Hematopoietic multipotent progenitor cell treated with erythropoietin and hydrocortisone succinate and interleukin-3 and kit ligand, for 17 days (in vitro differentiated cells): ENCODE measurements at places on chromosomes 2 and 18.

- no peak for DNase-seq
Measured at GRCh38 chr2:128421861-128422311, 103.2 kb upstream of the HS6ST1 start.

DNA sequence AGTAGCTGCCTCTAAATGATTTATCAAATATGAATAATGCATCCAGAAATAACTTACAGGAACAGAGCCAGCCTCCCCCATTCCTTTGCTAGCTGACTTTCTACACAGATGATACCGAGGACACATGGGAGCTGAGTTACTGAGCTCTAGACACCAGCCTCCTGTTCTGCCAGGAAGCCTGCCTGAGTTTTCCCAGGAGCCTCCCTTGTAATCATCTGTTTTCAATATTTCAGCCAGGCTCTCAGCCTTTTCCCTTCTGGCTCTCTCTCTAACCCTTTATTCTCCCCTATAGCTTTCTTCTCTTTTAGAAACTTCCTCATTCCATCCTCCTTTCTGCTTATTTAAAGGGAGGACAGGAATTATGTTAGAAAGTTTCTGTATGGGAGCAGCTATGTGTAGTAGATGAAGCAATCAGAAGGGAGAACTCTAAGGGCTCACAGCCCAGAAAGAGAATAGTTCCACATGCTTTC is 911.6 kb downstream of the TDRD15 start:
- no peak for DNase-seq

DNA sequence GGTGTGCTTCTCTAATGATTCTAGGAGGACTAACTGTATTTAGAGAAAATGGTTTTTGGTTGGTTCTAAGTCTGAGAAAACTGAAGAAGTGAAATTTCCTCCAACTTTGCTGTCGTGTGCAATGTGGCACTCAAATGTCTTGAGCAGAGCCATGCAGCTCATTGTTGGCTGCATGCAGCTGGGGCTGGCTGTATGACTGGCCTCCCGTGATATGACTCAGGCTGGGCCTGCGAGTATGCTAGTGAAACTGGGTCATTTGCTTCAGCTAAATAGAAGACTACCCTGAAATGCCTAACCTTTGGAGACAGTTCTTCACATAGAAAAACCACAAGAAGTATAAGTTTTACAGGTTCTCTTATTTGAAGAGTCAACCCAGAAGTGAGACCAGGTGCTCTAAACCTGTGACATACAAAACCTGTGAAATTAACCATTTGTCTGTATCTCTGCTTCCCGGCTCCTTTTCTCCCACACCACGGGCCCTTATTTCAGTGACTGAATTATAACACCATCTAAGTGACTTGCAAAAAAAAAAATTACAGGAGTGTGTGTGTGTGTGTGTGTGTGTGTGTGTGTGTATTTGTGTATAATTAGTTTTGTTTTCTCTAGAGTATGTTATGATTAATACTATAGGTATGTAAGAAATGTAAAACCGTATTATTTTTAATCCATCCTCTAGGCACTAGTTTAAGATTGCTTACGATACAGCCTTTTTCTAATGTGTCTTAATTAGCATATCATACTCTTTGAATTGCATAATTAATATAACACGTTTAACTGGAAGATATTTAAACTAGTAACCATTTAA is 15.9 kb downstream of the POLI start:
- no peak for DNase-seq

DNA sequence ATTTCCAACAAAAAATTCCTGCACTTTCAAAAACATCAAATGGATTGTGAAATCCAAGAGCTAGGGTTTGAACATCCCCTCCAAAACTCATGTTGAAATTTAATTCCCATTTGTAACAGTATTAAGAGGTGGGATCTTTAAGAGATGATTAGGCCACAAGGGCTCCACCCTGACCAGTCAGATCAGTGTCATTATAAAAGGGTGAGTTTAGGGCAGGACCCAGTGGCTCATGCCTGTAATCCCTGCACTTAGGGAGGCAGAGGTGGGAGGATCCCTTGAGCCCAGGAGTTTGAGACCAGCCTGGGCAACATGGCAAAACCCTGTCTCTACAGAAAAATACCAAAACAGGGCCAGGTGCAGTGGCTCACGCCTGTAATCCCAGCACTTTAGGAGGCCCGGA is 8.9 kb downstream of the GTF3C2 start:
- no peak for DNase-seq

DNA sequence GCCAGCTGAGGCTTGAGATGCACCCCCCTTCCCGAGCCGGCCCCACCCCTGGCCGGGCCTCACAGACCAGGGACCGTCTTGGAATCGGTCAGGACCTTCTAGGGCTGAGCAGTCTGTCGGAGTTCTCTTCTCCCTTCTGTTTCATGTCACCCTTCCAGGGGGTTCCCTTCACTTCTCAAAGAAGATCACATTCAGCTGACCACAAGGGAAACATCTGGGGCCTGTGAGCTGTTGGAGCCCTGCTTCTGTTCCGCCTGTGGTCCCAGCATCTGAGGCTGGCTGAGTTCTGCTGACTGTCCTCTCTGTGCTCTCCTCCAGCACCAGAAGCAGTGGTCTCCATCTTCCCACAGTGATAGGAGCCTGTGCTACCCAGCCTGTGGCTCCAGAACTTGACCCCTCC is 106.5 kb downstream of the SEPTIN10 start:
- no peak for DNase-seq

DNA sequence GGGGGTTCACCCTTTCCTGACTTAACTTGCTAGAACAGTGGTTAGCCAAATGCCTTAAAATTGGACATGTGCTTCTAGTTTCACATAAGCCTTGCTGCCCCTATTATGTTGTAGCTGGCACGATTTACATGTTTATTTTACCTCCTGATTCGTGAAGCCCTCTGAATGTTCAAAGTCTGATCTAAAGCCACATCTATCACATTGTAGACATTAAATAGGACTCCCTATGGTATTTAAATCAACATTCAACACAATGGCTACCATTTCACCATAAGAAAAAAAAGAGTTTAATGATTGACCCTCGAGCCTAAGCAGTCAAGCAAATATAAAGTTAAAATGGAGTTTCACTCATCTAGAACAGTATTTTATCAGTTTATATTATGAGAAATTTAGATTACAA is 151.5 kb downstream of the GULP1 start:
- no peak for DNase-seq

DNA sequence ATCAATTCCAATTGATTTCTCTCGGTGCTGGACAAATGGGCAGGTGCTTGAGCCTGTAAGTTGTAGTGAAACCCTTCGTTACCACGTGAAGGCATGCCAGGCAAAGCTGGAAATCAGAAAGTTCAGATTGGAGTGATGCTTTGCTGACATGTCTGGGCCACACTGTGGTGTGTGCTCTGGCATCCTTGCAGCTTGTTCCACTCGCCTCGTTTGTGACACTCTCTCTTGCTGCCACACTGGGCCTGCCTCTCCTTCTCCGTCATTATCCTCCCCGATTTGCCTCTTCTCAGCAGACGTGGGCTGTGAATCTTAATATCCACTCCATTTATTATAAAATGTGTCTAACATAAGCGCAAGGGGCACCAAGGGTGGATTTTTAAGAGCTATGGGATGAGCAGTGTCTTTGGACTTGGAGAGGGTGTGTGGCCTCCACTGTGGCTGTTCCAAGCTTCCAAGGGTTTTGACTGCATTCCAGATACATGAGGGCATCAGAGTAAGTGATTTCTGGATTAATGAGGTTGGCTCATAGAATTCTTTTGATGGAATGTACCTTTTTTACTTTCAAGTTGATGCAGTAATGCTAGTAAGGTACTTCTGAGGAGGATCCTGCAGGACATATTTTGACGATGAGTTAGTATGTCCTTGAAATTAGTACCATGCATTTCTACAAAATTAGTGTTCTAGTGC is 238.8 kb downstream of the TPGS2 start:
- no peak for DNase-seq

DNA sequence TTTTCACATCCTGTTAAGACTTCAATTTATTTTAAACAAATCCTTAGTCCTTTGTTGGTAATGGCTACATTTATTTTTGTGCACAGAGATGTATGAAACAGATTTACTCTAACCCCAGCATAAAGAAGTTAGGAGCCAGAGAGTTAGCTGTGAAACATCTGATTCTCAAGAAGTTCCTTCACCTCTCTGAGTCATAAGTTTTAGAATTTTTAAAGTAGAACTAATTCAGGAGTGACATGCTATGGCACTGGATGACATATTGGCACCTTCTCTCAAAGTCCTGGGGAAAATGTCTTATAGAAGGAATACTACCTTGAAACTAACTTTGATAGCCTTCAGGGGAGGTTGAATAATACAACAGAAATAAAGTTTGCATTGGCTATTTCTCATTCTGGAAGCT is 6.4 kb upstream of the DSG2 start:
- DNase-seq, result no peak

GRCh38 chr2:175827856-175828255 is 174.2 kb downstream of the LNPK start:
- DNase-seq, result no peak

GRCh38 chr2:38152913-38153312 is 77.0 kb upstream of the CYP1B1 start:
- DNase-seq, result no peak

DNA sequence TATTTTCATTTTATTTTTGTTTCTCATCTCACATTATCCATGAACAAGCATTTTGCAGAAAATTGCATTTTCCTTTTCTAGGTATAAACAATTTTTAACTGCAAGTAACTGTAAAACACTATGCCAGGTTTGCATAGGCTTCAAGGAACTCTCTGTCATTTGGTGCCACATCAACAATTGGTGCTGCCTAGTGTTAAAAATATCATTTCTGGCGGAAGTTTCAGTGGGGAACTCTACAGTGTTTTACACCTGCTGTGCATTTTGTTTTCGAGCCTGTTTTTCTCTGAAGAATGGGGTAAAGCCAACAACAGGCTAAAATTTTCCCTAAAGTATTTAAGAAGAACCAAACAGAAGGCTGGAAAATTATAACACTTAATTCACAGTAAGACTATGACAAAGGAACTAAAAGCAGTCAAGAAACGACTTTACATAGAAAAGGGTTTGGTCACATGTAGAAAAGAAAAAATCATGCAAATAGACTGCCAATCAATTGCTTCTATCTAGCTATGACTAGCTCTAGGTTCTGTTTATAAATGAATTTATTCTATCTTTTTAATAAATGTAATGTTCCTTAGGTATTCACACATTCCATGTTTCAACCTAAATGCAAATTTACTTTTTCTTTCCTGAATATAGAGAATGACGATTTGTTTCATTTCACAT is 21.4 kb upstream of the FRZB start:
- no peak for DNase-seq
